Fibroblast of skin of right biceps (primary cell): ENCODE measurements at places on chromosomes 13 and 19.
A peak's percentile ranks its signal among the peaks of the same experiment; 100 is the strongest.

GRCh38 chr19:2332341-2333026 lies 4.0 kb downstream of the SPPL2B start:
- DNase-seq: no peak

DNA sequence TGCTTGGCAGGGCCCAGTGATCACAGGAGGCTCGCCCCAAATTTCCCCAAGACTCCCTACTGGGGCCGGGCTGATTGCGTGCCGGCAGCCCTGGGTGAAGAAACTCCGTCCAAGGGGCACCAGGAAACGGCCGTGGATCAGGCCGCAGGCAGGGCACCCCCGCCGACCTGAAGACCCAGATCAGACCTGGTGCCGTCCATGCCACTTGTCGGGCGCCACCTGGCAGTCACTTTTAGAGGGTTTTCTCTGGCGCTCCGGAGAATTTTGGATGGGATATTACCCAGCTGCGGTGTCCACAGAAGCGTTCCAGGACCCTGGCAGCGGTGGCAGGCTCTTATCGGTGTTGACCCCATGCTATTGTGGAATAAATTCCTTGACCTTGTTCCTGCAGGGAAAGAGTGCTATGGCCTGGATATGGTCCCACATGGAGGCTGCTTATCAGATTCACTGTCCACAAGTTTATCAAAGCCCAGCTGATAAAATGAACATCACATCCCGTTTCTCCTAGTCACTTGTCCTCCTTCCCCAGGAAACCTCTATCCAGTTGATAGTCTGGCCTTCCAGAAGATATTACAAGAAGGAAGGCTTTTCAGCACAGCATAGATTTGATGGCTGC lies 38.2 kb downstream of the IGFL2 start:
- DNase-seq: no peak

DNA sequence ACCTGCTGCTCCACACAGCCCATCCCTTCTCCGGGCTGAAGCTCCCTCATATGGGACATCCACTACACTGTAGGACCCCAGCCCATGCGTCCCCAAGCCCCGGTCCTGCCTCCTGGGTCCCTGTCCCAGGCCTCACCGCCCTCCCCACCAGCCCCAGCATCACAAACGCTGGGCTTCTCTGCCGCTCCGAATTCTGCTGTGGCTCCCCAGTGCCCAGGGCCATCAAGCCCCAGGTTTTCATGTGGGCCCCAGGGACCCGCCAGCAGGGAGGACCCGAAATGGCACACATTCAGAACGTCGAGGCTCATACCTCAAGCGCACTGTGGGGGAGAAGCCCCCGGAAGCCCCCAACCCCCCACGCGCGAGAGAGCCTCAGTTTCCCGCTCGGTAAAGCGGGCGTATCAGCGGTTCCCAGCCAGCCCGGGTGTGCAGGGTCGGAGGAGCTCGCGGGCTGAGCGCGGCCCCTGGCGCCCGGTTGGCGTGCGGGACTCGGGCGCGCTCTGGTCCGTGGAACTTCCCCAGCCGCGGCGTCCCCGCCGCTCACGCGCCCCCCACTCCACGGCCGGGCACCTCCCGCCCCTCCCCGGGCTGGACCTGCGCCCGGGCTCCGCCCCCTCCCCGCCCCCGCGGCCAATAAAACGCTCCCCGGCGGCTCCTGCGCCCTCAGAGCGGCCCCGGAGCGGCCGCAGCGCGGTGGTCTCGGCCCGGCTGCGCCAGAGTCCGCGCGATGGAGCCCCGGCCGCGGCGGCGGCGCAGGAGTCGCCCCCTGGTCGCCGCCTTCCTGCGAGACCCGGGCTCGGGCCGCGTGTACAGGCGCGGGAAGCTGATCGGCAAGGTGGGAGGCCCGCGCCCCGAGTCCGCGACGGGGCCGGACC lies at the start of gene PLK5:
Gene PLK5 (plus strand): TSS at position 666 of the 875 bp plus-strand sequence. CDS start 2,920 bp downstream, outside the sequence.
- no peak for DNase-seq

DNA sequence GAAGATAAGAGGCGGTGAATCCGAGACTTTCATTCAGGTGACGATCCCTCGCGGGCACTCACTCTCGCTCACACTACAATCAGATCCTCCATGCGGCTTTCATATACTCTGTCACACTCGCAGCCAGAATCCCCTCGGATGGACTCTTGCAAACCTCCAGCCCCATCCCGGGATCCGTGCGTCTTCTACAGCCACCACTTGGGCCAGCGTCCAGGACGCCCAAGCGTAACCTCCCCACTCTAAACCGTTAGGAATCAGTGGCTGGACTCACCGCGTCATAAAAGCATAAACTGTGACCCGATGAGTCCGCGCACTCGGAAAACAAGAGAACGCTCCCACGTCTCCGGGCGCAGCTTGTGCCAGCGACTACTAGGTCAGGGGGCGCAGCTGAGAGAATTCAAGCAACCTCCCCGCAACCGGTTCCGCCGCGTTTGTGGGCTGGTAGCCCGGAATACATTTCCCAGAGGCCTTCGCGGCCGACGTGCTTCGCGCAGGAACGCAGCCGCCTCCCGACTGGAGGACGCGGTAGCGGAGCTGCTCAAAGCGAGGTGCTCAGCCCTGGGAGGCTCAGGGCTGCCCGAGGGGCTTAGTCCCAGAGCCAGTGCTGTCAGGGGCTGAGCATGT lies 27.6 kb downstream of the ZNF607 start:
- DNase-seq: peak; percentile 82

DNA sequence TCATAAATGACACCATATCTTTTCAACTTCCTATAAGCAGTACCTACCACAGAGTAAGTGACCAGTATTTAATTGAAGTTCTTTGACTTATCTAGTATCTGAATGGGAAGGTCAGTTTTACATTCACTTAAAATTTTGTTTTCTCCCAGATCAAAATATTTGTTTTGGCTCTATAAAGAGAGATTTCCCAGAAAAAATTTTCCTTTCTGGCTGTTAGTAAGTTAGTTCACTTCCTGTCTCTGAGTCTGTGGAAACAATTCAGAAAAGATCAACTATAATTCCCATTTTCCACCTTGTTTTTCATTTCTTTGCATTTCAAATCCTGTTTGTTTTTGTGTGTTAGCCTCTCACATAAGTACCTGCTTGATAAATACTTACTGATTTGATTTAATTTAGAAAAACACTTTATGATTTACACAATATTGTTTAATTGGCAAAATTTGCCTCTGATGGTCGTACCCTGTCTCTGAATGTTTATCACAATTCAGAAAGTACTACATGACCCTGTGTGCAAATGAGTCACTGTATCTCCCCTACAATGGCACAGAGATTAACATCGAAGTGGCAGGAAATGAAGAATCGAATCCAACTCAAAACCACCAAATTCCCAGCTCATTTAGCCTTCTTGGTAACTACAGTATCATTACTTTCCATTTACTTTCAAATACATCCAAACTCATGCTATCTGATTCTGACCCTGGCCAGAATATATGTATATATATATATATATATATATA lies 15.4 kb upstream of the MED4 start:
- no peak for DNase-seq

GRCh38 chr13:52067237-52067636 lies 42.7 kb downstream of the UTP14C start:
- no peak for DNase-seq

DNA sequence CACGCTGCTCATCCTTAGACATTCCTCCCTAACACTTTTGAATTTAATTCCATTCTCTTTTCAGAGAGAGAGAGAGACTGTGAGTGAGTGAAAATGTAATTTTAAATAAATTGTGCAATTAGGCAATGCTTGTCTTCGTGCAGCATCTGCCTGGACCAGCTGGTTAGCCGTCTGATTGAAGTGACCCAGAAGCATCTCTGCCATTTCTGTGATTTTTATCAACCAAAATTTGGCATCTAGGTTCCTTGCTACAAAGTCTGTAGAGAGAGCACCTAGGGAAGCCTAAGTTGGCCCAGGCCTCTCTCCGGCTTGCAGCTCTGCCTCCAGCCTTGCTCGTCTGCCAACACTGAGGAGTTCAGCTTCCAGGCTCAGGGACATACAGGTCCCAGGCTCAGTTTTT lies 138.6 kb upstream of the GPR12 start:
- DNase-seq: no peak

- peak; percentile 31 for DNase-seq
These were observed 3.7 kb downstream of the GADD45B start for GRCh38 chr19:2479556-2480194.

DNA sequence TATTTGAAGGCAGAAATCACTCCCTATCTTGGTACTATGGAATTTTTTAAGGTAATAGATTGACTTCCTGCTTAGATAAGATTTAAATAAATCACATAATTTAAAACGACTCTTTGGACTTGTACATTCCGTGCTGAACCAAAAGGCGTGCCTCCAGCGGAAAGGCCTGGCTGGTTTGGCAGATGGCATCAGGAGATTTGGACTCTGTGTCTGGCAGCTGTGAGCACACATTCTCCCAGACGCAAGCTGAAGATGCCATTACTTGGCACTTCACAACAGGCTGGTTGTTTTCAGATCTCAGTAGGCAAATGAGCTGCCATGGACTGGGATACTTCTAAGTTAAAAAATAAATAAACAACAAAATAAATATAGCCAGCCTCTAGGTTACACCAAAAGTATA lies 104.5 kb upstream of the SLC15A1 start:
- DNase-seq: no peak

DNA sequence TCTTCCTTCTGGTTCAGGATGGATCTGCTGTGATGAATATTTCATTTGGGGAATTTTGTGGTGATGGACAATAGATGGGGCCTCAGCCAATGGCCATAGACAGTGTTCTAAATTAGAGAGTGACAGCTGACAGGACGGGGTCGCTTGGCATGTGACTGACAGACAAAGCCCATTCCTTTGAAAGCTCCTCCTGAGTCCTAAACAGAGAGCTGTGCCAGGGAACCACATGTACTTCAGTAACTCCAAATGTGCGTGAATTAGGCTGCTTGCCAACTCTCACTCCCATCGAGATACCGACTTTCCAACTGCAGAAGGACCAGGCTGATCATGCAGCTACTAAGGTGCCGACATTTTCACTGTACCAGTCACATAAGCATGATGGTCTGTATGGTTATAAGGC lies 187.7 kb downstream of the SHISA2 start:
- DNase-seq: no peak

DNA sequence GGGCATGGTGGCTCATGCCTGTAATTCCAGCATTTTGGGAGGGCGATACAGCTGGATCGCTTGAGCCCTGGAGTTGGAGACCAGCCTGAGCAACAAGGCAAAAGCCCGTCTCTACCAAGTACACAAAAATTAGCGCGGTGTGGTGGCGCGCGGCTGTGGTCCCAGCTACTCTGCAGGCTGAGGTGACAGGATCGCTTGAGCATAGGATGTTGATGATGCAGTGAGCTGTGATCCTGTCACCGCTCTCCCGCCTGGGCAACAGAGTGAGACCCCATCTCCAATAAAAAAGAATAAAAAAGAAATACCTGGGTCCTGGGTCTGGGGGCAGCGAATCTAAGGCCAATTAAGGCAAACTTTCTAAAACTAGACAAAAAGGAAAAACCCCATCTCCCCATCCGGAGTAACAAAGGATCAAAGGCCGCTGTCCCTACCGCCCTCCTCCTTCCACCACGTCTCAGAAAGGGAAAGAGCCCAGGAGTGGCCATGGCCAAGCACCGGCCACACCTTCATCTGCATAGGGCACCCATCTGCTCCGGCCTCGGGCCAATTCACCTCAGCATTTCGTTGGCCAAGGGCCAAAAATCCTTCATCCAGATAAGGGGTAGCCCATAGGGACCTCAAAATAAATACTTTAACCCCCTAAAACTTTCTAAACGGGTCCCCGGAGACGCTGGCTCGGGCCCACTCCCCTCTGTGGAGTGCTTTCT lies 851 bp downstream of the ZNF320 start:
- peak; percentile 14 for DNase-seq

GRCh38 chr13:114145722-114146121 lies 13.3 kb upstream of the RASA3 start:
- no peak for DNase-seq

- no peak for DNase-seq
These were observed 225.5 kb upstream of the IPO5 start for GRCh38 chr13:97727991-97728390.
